ENCODE measurements at places on chromosomes 2 and 18. TPM values are rescaled to one million over a fixed set of nuclear protein-coding genes. Genes with fewer than 3 reads are reported as not detected.

DNA sequence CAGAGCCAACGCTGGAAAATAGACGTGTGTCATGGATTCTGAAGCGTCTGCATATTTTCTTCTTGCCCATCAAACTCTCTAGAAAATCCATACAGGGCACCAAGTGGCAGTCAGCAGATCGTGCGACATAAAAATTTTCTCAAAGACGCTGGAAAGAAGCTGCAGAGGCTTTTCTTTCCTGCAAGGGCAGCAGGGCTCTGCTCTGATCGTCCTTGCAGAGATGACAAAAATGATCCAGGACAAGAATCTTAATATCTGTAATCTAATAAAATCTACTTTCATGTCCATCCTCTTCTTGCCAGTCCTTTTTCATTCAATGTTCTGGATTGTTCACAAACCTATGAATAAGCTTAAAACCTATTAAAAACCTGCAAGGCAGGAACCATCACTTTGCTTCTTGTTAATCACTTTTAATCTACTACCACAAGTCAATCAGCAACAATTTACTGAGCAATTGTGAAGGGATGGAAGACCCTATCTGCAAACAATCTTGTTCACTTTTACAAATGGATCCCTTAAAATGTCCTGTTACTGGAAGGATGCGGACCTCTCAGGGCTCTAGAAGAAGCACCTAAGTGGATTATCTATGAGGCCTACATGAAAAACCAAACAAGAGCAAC is 93.6 kb downstream of the MREG start:
- no peaks in the 10 kb centered on the region for H3K4me1 ChIP-seq
- H3K27me3 ChIP-seq = no peaks in the 10 kb centered on the region
- H3K27ac ChIP-seq = no peak overlapping the region
- no peaks in the 10 kb centered on the region for H3K36me3 ChIP-seq
- no peak overlapping the region for H3K4me3 ChIP-seq

DNA sequence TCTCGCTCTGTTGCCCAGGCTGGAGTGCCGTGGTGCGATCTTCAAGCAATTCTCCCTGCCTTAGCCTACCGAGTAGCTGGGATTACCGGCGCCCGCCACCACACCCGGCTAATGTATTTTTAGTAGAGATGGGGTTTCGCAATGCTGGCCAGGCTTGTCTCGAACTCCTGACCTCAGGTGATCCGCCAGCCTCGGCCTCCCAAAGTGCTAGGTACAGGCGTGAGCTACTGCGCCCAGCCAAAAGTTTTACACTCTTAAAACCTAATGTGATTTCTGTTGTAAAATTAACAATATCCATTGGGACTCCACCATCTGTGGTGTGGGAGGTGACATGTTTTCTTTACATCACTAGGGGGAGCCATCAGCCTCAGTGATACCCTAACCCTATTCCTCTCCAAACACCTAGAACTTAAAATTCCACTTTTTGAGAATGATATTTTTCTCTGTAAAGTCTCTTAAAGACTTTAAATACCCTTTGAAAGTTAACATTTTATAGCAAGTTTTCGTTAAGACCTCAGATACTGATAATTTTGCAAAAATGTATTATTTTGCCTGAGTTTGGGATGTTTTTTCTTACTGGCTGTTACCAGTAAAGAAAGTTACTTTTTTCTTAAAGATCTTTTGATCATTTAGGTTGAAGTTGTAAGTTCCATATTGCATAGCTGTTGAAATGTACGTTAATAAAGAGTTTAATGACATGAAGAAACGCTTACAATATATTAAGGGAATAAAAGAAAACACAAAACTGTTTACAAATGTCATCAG is 11.6 kb upstream of the EIF2AK2 start:
- no peak overlapping the region for H3K27ac ChIP-seq
- H3K4me3 ChIP-seq = no peak overlapping the region
- DNase-seq = no peak
- no peaks in the 10 kb centered on the region for H3K36me3 ChIP-seq
- H3K27me3 ChIP-seq = no peaks in the 10 kb centered on the region
- no peaks in the 10 kb centered on the region for H3K4me1 ChIP-seq

DNA sequence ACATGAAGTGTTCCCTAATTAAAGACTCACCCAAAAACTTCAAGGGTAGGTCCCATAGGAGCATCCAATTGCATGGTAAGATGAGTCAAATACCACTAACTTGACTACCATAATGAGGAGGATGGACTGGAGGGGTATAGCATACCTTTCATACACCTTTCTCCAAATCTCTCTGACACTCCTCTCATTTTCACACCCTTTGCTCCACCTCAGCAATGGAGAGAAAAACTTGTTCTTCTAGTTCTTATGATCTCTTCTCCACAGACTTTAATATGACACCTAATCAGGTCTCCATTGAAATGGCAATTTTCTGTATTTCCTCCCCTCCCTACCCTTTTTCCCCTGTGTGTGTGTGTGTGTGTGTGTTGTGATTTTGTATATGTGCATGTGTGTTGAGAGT is 41.1 kb upstream of the MAP2 start:
- no peak overlapping the region for H3K4me3 ChIP-seq
- H3K36me3 ChIP-seq = no peaks in the 10 kb centered on the region
- H3K4me1 ChIP-seq = no peaks in the 10 kb centered on the region
- H3K27ac ChIP-seq = no peak overlapping the region
- no peak for DNase-seq

- H3K27me3 ChIP-seq = no peaks in the 10 kb centered on the region
- H3K4me3 ChIP-seq = no peak overlapping the region
- H3K27ac ChIP-seq = peak overlapping the region; percentile 65
Observed at GRCh38 chr2:38433607-38433975, 56.5 kb upstream of the ATL2 start.

DNA sequence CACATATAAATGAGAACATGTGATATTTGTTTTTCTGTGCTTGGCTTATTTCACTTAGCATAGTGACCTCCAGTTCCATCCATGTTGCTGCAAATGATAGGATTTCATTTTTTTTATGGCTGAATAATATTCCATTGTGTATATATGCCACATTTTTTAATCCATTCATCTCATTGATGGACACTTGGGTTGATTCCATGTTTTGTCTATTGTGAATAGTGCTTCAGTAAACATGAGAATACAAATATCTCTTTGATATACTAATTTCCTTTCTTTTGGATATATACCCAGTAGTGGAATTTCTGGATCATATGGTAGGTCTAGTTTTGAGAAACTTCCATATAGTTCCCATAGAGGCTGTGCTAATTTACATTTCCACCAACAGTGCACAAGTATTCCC is 3.7 kb upstream of the NEMP2 start:
- H3K4me1 ChIP-seq = no peaks in the 10 kb centered on the region
- H3K27me3 ChIP-seq = no peaks in the 10 kb centered on the region
- no peak for DNase-seq
- no peak overlapping the region for H3K27ac ChIP-seq
- no peaks in the 10 kb centered on the region for H3K36me3 ChIP-seq

- peaks cover 5% of the 10 kb centered on the region for H3K4me1 ChIP-seq
- no peak overlapping the region for H3K4me3 ChIP-seq
- DNase-seq = peak; percentile 38
- H3K27me3 ChIP-seq = no peaks in the 10 kb centered on the region
Observed at GRCh38 chr18:22563164-22563583, 145.5 kb upstream of the CTAGE1 start.

DNA sequence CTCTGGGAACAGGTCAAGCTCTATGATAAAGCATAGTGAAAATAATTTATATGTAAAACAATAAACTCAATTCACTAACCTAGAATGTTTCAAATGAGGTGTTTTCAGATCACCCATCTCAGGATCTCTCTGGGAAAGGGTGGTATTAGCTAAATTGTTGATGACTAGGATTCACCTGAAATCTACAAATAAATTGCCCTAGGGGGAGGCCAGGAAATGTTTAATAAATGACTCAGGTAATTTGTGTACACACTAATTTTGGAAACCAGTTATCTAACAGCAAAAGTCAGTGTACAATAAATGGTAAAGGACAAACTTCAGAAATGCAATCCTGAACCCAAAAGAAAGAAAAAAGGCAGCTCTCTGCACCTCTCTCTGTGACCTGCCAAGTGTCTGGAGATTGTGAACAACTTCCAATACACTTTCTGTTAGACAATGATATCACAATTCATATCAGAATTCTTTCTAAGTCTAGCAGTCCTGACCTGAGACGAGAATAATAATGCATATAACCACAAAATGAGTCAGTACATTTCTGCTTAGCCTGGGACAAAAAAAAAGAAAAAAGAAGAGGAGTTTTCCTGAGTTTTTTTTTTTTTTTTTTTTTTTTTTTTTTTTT is 760.0 kb downstream of the EPHA4 start:
- H3K4me3 ChIP-seq = no peak overlapping the region
- H3K4me1 ChIP-seq = no peaks in the 10 kb centered on the region
- H3K27me3 ChIP-seq = no peaks in the 10 kb centered on the region

DNA sequence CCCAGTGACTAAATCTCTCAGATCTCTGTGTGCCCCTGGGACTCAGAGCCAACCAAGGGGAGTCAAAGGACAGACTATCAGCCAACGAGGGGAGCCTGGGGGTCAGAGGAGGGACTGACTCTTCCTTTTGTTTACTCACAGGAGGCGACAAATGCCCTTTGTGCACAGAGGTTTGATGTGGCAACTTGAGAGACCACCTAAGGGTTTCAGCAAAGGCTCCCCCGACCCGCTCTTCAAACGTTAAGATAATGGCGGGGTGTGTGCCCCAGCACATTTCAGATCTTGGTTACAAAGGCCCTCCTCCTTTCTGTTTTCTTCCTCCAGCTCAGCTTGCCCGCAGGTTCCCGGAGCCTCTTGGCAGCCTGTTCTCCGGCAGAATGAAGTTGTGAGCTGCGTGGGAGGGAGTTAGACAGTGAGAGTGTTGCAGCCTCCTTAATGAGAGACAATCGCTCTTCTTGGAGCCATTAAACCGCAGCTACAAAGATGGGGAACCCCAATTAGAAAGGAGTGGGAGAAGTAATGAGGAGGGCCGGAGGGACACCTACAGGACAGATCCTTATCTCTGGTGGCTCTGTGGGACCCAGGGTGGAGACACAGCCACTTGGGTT is 76.2 kb downstream of the KIAA2012 start:
- H3K27ac ChIP-seq = peak overlapping the region; percentile 85
- no peak for DNase-seq
- no peak overlapping the region for H3K4me3 ChIP-seq
- H3K4me1 ChIP-seq = no peaks in the 10 kb centered on the region

- no peak for DNase-seq
- H3K27me3 ChIP-seq = no peaks in the 10 kb centered on the region
- no peaks in the 10 kb centered on the region for H3K36me3 ChIP-seq
Observed at GRCh38 chr2:197514754-197515153, 1.1 kb upstream of the MOB4 start.

GRCh38 chr18:48913775-48914174 is 37.0 kb downstream of the SMAD7 start:
- H3K36me3 ChIP-seq = no peaks in the 10 kb centered on the region
- H3K27me3 ChIP-seq = no peaks in the 10 kb centered on the region
- H3K4me1 ChIP-seq = no peaks in the 10 kb centered on the region
- H3K4me3 ChIP-seq = no peak overlapping the region

GRCh38 chr2:48529194-48529593 is 760 bp upstream of the STON1 start:
- H3K36me3 ChIP-seq = no peaks in the 10 kb centered on the region
- peak overlapping the region; percentile 91 for H3K27ac ChIP-seq
- no peak for DNase-seq
- H3K4me3 ChIP-seq = peak overlapping the region; percentile 86
- no peaks in the 10 kb centered on the region for H3K4me1 ChIP-seq

DNA sequence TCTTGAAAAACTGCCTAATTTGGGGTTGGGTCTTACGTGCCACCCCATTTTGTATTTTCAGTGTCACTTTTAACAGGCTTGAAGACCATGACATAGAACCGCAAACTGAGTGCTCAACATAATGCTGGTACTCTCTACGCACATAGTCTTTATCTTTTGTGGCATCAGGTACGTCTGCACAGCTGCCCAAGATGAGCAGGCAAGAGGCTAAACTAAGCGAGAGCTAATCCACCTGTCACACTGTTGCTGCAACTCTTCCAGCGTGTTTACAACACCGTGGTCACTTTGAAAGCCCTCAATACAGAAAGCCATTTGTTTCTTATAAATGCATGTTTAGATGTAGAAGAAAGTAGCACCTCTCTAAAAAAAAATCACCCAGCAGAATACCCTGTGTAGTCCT is 270.0 kb upstream of the TCF4 start:
- H3K36me3 ChIP-seq = no peaks in the 10 kb centered on the region
- H3K4me3 ChIP-seq = no peak overlapping the region
- H3K27me3 ChIP-seq = no peaks in the 10 kb centered on the region

DNA sequence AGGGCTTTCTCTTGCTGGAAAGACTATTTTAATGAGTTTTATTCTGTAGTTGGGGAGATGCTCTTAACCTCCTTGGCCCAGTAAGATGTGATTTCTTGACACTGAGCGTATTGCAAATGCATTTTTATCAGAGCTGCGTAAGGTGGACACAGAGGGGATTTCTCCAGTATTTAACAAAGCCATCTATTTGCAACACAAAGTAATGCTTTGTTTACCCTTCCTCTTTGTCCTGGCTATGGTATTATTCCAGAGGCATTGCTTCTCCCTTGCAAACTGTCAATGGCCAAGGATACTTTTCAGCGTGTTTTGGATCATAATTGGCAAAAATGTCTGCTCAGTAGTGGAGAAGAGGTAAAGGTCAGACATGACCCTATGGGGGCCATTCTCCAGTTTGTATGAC is 90.8 kb upstream of the PIK3C3 start:
- no peaks in the 10 kb centered on the region for H3K36me3 ChIP-seq
- no peaks in the 10 kb centered on the region for H3K4me1 ChIP-seq
- H3K27me3 ChIP-seq = no peaks in the 10 kb centered on the region
- H3K4me3 ChIP-seq = no peak overlapping the region
- H3K27ac ChIP-seq = no peak overlapping the region

DNA sequence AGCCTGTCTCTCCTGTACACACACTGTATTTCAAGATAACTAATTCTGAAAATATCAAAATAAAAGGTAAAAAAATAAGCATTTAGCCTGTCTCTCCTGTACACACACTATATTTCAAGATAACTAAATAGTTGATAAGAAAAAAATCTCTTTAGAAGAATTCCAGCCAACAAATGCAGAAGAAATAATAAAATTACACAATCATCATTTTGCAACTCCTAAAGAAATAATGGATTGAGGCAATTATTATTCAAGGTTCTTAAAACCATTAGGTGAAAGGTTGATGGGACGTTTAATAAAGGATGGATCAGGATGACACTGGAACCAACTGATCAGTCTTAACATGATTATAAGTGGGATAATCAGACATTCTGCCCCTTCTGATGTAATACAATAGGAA is 148.0 kb upstream of the FN1 start:
- DNase-seq = no peak
- no peak overlapping the region for H3K4me3 ChIP-seq
- H3K27me3 ChIP-seq = no peaks in the 10 kb centered on the region
- no peaks in the 10 kb centered on the region for H3K4me1 ChIP-seq
- no peak overlapping the region for H3K27ac ChIP-seq

GRCh38 chr2:190350371-190350770 is 7.0 kb downstream of the INPP1 start:
- H3K27ac ChIP-seq = no peak overlapping the region
- H3K4me1 ChIP-seq = peaks cover 13% of the 10 kb centered on the region
- no peak overlapping the region for H3K4me3 ChIP-seq

Gene TWIST2
- total RNA-seq = 38.2 TPM

Gene TNFAIP6
- 12.5 TPM for total RNA-seq

Gene TDRD15
- total RNA-seq = 0.59 TPM

Gene LAMA1
- 0.48 TPM for total RNA-seq

Gene HOXD3
- total RNA-seq = 4.8 TPM

Gene CAPN10
- 26.2 TPM for total RNA-seq

Gene PUS10
- total RNA-seq = 8.2 TPM

Gene PSMA8
- not detected for total RNA-seq

Gene SPC25
- total RNA-seq = 1.0 TPM
